Hypothalamus (tissue), 51 donors: ENCODE measurements at places on chromosomes 4 and X.

GRCh38 chrX:7159149-7159861 lies 11.4 kb upstream of the PUDP start:
- DNase-seq: no peak

DNA sequence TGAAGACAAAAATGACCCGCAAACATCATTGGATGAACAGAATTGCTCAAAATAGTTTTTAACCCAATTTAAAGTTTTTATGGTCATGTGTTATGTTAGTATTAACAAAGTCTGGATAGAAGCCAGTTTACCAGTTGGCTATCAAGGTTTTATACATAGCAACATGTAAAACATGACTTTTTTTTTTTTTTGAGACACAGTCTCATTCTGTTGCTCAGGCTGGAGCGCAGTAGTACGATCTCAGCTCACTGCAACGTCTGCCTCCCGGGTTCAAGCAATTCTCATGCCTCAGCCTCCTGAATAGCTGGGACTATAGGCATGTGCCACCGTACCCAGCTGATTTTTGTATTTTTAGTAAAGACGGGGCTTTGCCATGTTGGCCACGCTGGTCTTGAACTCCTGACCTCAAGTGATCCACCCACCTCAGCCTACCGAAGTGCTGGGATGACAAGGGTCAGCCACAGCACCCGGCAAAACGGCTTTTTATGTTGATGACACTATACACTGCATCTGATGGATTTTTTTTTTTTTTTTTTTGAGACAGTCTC lies 3.4 kb downstream of the SAT1 start:
- no peak for DNase-seq

DNA sequence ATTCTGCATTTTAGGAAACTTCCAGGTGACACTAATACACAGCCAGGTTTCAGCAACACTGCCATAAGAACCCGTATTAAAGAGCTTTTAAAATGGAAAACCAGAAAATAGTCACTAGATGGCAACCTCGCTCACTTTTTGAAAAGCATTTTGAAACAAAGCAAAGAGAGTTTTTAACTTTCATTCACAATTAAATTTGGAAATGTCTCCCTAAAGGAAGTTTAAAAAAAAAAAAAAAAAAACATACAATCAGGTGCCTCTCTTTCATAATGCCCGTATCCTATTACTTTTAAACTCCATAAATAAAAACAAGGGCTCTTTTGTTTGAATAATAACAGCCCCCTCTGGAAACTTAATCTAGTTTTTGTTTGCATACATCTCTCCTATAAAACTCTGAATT lies 20.3 kb downstream of the MEPE start:
- peak; percentile 26 for DNase-seq

- DNase-seq: no peak
Observed at GRCh38 chr4:74105656-74106280, 6.8 kb upstream of the CXCL2 start.

GRCh38 chrX:149527705-149528104 lies 13.1 kb upstream of the EOLA1 start:
- no peak for DNase-seq

- DNase-seq: no peak
Observed at GRCh38 chr4:26936284-26937065, 75.8 kb downstream of the STIM2 start.

DNA sequence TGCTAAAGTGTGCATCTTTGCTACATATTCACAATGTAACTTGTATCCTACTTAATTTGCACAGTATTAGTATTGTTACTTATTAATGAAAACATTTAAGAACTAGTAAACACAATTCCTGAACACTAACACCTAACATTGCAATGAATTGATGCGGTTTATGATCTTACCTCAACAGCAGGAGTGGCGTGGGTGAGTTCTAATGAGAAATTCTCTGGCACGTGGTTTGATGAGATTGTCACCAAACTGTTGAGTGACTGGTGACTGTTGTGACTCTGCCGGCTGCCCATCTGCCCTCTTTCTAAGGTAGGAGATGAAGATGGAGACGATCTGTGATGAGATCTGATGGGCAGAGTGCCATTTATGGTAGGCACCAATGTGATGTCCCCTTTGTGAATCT lies 2.9 kb downstream of the PCDH18 start:
- no peak for DNase-seq

GRCh38 chr4:69744157-69744478 lies 16.3 kb downstream of the SULT1B1 start:
- DNase-seq: no peak

DNA sequence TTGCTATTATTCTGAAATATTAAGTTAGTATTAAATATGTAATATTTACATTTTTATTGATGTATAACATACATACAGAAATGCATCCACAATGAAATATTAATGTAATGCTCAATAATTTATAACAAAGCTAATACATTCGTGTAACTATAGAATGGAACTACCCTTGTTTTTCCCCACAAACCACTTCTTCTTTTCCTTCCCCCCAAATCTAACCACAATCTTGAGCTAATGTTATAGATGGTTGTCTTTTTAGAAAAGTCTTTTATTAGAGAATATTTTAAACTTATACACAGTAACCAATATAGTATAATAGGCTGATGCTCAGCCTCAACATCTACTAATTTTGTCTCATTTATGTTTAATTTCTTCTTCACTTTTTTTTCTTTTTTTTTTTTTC lies 4.5 kb upstream of the ZNF732 start:
- DNase-seq: no peak

DNA sequence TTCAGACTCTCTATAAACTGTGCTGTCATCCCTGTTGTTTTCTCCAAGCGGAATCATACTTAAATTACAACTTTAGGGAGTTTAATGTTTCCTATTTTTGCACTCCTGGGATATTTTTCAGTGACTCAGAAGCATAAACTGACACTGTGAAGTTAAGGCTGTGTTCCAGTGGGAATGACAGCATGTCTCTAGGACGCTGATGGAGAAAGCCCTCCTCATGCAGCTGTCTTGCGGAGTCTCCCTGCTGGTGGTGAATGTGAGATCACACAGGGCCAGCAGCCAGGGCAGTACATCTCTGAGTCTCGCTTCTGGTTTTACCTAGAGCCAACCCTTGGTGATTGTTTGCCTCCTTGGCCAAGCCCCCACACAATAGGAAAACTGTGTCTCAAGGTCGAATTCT lies 53.3 kb downstream of the NFKB1 start:
- peak; percentile 1 for DNase-seq

GRCh38 chr4:143382596-143382995 lies 45.9 kb downstream of the GAB1 start:
- no peak for DNase-seq

DNA sequence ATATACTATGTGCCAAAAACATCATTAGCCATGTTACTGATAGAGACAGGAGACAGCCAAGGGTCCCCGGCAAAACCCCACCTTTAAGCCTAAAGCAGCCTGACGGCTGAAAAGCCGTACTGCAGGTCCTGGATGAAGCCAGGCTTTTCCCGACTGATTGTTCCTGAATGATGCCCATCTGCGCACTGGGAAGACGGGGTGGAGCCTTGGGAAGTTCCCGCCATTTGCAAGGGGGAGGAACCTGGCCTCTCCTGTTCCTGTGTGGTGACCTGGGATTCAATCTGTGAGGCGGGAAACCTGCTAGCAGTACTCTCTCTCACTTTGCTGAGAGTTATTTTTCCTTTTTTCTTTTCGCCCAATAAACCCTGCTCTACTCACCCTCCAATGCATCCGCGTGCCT lies 15.1 kb upstream of the CAMK2D start:
- no peak for DNase-seq

DNA sequence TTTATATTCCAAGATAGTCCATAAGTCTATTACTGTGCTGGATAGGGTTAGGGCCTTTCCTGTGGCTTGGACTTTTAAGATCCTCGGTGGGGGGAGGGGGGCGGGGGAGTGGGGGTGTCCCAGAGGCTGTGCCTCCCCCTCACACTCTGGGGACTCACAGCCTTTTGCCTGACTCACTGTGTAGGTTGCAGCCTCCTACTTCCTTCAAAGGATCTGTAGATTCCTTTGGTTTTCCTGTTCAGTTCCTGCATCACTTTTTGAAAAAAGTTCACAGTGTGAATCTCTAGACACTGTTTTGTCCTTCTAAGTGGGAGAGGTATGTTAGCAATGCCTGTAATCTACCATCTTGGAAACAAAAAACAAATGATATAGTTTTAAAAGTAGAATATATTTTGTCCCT lies 999.9 kb downstream of the GLUD2 start:
- DNase-seq: no peak

GRCh38 chr4:65167719-65168118 lies 502.6 kb downstream of the EPHA5 start:
- DNase-seq: no peak

DNA sequence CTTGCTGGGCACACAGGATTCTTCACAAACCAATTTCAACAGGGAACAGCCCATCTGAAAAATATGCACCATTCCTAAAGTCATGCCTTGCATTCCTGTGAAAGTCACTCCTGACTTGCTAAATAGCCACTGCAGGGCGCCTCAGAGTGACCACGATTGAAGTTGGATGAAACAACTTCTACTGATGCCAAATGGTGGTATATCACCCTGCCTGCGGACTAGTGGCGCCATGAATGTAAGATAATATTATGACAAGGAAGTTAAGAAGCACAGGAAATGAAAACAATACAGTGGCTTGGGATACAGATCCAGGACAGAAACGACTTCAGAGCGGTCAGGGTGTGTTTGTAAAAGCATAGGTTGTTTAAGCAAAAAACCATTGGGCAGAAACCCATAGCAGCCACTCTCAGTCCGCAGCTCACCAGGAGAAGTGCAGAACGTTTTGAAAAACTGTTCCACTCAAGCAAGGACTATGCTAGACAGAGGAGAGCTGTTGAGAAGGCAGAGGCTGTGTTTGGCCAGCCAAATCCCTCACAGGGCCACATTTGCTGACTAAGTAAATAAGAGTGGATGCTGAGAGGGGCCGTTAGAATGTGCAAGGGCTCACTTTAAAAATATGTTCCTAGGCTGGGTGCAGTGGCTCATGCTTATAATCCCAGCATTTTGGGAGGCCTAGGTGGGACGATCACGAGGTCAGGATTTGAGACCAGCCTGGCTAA lies 250.4 kb downstream of the PTTG2 start:
- DNase-seq: no peak

GRCh38 chrX:82695066-82695465 lies 813.0 kb upstream of the POU3F4 start:
- no peak for DNase-seq

- DNase-seq: no peak
Observed at GRCh38 chr4:175671491-175671934, 140.6 kb downstream of the GPM6A start.

DNA sequence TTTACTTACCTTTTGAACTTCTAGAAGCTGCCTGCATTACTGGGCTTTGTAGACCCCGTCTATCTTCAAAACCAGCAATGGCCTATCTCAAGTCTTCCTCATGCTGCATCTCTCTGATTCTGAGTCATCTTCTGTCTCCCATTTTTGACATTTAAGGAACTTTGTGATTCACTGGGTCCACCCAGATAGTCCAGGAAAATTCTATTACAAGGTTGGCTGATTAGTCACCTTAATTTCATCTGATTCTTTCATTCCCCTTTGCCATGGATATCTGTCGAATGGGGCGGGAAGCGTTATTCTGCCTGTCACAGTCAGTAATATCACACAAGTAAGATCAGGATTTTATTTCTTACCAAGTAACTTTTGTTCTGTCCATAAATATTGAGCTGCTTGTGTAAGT lies 618.0 kb downstream of the CCSER1 start:
- DNase-seq: no peak

- no peak for DNase-seq
Observed at GRCh38 chrX:110383414-110383813, 24.8 kb downstream of the RTL9 start.

DNA sequence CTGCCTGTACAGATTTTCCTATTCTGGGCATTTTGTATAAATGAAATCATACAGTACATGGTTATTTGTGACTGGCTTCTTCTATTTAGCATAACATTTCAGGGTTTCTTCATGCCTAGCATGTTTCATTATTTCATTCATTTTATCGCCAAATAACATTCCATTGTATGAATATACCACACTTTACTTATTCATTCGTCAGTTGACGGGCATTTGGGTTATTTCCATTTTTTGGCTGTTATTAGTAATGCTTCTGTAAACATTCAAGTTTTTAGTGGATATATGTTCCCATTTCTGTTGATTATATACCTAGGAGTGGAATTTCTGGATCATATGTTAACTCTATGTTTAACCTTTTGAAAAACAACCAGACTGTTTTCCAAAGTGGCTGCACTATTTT lies 47.5 kb downstream of the INTS12 start:
- DNase-seq: no peak

GRCh38 chrX:20742106-20742505 lies 475.4 kb upstream of the RPS6KA3 start:
- DNase-seq: no peak

GRCh38 chr4:73479323-73479722 lies 2.2 kb upstream of the AFM start:
- no peak for DNase-seq

DNA sequence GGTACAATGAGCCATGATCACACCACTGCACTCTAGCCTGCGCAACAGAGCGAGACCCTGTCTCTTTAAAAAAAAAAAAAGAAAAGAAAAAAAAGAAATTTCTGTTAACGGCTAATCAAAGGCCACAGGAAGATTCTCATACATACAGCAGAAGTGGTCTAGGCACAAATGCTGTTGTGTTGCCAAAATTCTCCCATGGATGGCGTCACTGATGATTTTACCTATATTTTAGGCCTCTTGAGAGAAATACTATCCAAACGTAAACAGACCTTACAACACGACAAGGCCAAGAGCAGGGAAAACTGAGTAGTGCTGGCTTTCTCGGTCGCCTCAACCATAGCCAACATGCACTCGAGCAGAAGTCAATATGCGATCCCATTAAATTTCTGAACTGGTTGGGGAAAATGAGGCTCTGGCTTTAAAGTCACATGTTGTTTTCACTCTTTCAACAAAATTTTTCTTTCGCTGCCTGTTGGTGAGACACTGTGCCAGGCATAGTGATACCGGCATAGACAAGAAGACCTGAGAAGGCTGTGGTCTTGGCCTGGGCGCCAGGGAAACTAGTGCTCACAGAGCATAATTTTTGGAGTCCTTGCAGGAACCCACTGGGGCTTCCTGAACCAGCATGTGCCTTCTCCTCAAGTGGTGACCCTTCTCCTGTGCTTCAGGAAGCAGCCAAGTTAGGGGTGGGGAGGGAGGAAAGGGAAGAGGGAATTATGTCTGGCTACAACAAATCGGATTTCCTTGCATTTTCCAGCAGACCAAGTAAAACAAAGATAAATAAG lies 20.6 kb downstream of the SH3KBP1 start:
- no peak for DNase-seq

DNA sequence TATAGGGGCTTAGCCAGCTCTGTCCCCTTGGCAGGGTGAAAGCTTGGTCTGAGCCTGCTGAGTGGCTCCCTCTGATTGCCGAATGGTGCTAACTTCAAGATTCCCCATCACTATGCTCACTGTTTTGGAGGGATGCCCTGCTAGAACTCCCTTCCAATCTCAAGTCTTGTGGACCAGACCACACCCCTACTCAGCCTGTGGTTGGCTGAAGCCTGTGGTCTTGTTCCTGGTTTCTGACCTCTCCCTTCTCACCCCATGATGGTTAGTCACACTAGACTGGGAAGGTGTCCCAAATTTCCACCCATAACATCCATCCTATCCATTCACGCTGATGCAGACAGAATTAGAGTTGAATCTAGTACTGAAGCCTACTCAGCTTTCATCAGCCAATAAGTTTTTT lies 184.7 kb upstream of the NDP start:
- DNase-seq: no peak
